ENCODE measurements at places on chromosomes 6 and 20.

GRCh38 chr6:163963205-163964120 lies 548.9 kb downstream of the QKI start:
- DNase-seq = no peak

DNA sequence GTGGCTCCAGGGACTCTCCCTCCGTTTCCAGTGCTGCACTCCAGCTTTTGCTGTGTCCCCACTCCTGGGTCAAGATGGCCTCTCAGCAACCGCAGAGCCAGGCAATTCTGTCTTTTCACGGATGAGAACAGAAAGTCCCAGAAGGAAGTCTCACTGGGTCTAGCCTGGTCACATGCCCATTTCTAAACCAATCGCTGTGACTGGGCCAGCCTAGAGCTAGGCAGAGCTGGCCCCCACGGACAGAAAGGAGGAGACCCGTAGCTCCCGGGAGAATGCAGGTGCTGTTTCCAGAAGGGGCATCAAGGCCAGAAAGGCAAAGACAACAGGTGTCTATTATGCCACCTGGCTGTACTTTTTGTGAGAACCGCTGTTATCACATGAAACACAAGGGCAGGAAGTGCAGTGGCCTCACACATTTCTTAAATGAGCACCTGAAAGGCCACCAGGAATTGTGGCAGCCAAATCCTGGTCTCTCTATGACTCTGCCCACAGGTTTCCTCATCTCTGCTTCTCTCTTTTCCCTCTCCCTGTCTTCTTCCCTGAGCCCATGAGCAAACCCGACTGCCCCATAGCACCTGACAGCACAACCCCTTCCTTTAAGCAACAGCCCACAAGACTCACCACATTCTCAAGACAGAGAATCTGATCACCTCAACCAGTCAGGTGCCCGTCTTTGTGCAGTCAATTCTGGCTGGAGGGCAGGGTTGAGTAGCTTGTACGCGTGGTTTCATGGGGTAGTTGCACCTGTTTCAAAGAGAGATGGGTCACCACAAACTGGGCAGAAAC lies 37.1 kb upstream of the B4GALT5 start:
- no peak for DNase-seq

- DNase-seq = no peak
Observed at GRCh38 chr6:7324520-7324919, 11.5 kb upstream of the SSR1 start.

DNA sequence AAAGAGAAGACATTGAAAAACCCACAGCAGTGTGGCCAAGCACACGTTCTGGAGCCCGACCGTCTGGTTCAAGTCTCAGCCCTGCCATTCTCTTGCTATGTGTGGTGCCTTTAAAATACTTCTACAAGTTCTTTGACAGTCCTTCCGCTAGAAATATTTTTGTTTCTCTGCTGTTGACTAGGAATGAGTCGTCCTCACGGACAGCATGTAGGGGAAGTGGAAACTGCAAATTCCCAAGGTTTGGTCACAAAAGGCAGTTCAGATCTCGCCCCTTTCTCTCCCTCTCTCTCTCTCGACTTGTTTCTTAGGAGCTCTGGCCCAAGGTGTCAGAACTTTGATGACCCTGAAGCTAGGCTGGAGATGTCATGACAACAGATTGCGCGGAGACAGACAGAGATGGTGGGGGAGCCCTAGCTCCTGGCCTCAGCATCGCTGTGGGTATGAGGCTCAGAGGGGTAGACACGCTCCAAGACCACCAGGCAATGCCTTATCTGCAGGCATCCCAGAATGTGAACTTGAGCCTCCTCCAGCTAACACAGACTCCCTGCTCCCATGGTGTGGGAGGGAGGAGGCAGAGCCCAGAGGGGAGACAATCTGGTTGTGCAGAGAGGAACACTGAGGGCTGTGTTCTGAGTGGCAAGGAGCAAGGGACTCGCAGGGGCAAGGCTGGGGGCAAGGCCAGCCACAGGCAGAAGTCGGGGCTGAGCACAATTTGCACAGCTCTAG lies 368.9 kb upstream of the SULF2 start:
- peak; percentile 52 for DNase-seq

DNA sequence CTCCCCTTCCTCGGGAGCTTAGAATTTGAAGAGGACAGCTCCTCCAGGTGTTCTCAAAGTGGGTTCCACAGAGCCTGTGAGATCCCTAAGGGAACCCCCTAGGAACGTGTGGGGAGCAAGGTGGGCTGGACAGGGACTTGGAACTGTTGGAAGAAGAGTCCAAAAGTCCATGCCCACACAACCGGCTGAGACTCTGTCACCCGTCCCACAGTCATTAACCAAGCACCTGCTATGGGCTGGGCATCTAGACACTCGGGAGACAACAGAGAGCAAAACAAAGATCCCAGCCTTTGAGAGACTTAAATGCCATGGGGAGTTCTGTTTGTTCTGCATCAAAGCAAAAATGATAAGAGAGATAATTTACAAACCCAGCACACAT lies 51.9 kb upstream of the SAYSD1 start:
- DNase-seq = no peak

GRCh38 chr6:128558924-128559323 lies 38.5 kb upstream of the PTPRK start:
- DNase-seq = no peak

GRCh38 chr6:113411011-113411410 lies 446.1 kb upstream of the MARCKS start:
- no peak for DNase-seq

- peak; percentile 31 for DNase-seq
Observed at GRCh38 chr6:127114214-127114760, 4.2 kb upstream of the RSPO3 start.

DNA sequence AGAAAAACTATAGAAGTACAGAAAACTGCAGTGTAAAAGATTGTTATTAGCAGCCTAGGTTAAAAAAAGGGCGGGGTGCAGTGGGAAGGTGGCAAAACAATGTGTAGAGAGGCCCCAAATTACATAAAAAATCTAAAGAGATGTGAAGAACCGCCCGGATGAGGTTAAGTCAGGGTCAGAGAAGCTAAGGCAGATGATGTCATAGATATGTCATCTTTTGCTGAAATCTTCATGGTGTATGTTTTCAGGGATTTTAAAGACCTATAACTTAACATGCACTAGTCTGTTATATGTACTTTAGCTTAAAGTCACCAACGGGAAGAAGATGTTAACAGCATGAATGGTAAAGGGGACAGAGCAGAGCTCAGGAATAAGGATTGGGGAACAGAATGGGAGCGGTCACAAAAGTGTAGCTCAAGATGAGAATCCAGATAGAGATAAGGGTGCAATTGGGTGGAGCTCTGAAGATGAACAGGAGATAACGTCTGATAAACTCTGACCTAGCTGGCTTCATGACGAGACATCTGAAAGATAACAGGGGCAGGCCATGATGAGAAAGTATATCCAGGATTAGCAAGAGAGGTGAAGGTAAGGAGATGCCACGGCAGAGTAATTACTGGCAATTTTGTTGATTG lies 83.4 kb downstream of the TFAP2A start:
- no peak for DNase-seq

GRCh38 chr6:99613409-99613704 lies 6.7 kb downstream of the PRDM13 start:
- DNase-seq = peak; percentile 66

DNA sequence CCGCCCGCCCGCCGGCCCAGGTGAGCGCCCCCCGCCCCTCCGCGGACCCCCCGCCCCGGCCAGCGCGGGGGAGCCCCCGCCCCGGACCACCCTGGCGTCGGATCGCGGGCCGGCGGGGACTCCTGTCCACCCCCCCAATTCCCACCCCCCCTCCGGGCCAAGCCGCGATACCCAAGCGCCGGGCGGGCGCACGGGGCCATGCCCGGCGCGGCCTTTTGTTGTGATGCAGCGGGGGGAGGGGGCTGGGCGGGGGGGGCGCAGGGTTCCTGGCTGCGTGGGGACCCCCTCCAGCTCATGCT lies 245 bp downstream of the SRC start:
- DNase-seq = no peak

DNA sequence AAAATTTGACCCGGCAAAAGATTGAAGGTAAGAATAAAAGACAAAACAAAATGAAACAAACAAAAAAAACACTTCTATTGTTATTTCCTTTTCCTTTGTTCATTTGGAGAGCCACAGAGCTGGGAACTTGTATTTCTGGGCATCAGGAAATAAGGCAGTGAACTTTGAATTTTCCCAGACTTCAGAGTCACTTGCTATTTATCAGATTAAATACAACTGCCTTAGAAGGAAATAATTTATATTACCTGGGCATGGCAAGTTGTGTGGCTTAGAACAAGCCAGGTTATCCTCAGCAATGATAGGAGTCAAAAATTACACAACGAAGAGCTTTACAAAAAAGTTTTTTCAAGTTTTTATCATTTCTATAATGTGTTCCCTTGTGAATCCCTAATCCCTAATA lies 20.2 kb upstream of the MRAP2 start:
- no peak for DNase-seq

GRCh38 chr20:23157734-23158133 lies 71.6 kb upstream of the CD93 start:
- no peak for DNase-seq

DNA sequence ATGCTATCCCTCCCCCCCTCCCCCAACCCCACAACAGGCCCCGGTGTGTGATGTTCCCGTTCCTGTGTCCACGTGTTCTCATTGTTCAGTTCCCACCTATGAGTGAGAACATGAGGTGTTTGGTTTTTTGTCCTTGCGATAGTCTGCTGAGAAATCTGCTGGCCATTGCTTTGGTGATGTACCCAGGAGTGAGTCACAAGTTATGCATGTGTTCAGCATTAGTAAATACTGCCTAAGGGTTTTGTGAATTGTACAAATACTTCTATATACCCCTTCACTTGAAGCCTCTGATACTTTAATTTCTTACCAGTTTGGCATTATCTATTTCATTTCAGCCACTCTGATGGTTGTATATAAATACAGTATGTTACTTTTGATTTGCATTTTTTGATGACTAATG lies 711.3 kb upstream of the GJE1 start:
- no peak for DNase-seq

- no peak for DNase-seq
Observed at GRCh38 chr6:33452496-33452895, 1.9 kb upstream of the ZBTB9 start.

- no peak for DNase-seq
Observed at GRCh38 chr6:5095236-5095635, 10.1 kb downstream of the PPP1R3G start.

GRCh38 chr6:42165016-42165415 lies 8.1 kb upstream of the GUCA1A start:
- peak; percentile 64 for DNase-seq

DNA sequence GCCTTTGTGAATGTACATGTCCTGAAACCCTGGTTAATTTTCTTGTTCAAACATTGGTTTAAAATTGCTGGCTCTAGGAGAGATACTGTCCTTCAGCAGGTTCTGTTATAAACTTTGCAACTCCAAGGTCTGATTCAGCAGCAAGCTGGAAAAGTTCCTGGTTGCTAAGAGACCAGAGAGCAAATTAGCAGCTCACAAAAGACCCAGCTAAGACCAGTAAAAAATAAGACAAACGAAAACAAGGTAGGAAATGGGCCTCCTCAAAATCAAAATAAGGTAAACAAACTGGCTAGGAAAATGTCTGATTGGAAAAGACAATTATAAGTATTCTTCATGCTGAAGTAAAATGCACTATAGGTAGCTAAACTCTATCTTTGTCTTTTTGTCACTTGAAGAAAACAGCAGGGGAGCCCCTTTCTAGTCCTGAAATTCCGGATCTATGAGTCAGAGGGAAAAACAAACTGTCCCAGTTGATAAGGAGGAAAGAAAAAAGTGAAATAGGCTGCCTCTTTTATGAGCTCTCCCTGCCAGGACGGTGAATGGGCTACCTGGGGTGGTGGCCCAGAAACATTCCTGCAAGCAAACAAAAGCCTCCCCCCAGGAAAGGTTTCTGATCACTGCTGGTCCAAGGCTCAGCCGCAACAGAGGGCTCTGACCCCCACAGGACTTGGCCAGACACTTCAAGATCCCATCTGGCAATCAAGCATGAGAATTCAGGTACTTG lies 41.6 kb downstream of the UNC5CL start:
- DNase-seq = peak; percentile 81

- no peak for DNase-seq
Observed at GRCh38 chr6:135983718-135984343, 132.3 kb downstream of the PDE7B start.

DNA sequence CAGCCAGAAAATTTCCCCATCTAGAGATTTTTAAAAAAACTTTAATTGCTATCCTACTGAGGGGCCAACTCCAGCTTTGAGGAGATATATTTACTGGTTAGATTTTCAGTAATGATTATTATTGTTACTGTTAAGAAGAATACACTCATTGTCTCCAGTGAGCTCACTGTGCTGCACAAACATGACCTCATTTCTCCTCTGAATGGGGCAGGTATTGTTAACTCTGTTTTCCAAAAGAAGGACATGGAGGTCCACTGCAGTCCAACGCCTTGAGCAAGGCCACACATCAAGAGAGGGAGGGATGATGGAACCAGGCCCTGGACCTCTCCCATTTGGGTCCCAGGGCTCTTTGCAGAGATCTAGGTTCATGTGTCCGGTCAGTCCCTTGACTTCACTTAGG lies 13.9 kb upstream of the SCUBE3 start:
- DNase-seq = no peak

DNA sequence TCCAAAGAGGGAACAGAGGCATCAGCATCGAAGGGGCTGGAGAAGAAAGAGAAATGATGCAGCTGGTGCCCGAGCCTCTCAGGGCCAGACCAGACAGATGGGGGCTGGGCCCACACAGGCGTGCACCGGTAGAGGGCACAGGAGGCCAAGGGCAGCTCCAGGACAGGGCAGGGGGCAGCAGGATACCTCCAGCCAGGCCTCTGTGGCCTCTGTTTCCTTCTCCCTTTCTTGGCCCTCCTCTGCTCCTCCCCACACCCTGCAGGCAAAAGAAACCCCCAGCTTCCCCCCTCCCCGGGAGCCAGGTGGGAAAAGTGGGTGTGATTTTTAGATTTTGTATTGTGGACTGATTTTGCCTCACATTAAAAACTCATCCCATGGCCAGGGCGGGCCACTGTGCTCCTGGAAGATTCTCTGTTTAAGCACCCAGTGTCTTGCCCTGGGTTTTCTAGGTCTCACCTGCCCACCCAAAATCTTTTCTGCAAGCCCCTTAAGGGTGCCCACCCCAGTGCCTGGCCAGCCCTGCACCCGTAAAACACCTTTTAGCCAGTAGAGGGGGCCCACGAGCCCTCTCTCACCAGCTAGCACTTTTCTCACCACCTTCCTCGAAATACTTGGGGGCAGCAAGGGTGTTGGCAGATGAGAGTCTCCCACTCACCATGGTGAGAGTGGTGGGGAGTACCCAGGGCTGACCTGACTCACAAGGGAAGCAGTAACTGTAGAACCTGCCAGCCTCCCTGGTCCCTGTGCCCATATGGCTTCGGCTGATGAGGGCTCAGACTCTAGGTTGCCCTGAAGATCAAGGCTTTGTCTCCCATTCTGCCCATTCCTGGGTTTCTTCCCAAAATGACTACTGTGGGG lies 35.7 kb upstream of the ID1 start:
- peak; percentile 68 for DNase-seq

GRCh38 chr20:34089655-34090345 lies 22.2 kb downstream of the EIF2S2 start:
- DNase-seq = peak; percentile 26

- no peak for DNase-seq
Observed at GRCh38 chr20:36847009-36847709, 28.8 kb upstream of the TLDC2 start.

Measured in brain (organoid and tissue), 16 donors.